ENCODE measurements at places on chromosomes 7 and 10. TPM values are rescaled to one million over a fixed set of nuclear protein-coding genes. Genes with fewer than 3 reads are reported as not detected.

ECHDC3 gene
- polyA plus RNA-seq, result 6.1 TPM

AEBP1 gene
- not detected for polyA plus RNA-seq

SPAM1 gene
- polyA plus RNA-seq, result not detected

MMD2 gene
- polyA plus RNA-seq, result not detected

C10orf105 gene
- not detected for polyA plus RNA-seq

MAT1A gene
- 0.05 TPM for polyA plus RNA-seq

PRDX3 gene
- 432 TPM for polyA plus RNA-seq

PILRA gene
- 3.8 TPM for polyA plus RNA-seq

CDNF gene
- polyA plus RNA-seq, result 1.6 TPM

LIPN gene
- not detected for polyA plus RNA-seq

SPDYE6 gene
- not detected for polyA plus RNA-seq

TMEM236 gene
- polyA plus RNA-seq, result 0.06 TPM

Measured in A549 (cell line).